ENCODE measurements at places on chromosomes 7 and 10.

GRCh38 chr7:26658389-26659084 lies 205.9 kb downstream of the SKAP2 start:
- no peak for DNase-seq

- no peak for DNase-seq
Observed at GRCh38 chr10:120328647-120329046, 128.4 kb upstream of the PLPP4 start.

DNA sequence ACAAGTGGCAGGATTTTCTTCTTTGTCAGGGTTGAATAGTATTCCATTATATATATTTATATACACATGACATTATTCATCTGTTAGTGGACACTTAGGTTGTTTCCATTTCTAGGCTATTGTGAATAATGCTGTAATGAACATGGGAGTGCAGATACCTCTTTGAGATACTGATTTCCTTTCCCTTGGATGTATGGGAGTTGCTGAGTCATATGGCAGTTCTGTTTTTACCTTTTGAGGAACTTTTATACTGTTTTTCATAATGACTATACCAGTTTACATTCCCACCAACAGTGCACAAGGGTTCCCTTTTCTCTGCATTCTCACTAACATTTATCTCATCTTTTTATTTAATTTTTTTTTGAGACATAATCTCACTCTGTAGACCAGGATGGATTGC lies 1.8 kb upstream of the CLCN1 start:
- DNase-seq: no peak

DNA sequence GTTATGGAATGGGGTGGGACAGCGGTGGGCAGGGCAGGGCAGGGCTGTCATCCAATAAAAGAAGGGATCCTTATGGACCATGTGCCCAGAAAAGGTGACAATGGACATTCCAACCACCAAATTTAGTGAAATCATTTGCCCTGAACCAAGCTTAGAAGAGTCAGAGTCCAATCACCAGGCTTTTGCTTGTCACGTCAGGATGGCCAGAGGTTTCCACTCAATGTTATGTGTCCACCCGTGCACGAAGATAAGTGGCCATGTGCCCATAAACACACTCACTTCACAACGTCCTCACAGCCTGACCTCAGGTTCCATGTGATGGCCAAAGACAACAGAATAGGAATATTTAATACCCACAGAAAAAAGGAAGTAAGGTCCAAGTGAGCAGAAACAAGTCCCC lies 36.6 kb upstream of the PLPP4 start:
- no peak for DNase-seq

DNA sequence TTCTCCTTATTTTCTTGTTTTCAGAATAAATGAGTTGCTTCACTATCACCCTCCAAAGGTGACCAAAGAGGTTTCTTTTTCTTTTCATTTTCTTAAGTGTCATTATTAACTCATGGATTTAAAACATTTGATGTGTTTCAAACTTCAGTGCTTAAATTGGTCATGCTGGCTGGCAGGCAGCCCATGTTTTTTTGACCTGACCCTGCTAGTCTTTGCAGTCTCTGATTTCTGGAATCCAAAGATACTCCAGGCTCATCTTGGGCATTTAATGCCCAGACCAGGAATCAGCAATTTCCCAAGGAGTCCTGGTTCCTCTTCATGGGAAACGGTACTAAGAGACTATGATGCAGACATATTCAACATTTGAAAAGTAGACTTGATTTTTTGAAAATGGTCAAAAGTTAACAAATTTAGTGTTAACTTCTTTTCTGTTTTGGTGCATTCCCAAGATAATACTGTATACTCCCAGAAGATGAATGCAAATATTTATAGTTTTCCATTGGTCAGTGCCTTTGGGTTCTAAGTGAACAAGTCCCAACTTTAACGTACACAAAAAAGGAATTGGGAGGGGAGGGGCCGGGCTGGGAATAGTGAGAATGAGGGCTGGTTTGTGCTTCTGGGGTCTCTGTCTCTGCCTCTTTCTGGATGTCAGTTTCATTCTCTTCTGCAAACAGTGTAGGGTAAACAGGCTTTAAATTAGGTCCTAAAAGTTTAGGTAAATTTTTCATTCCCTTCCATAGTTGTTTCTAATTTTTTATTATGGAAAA lies 19.8 kb downstream of the NUB1 start:
- DNase-seq: no peak

- no peak for DNase-seq
Observed at GRCh38 chr10:68237173-68237572, 5.3 kb upstream of the ATOH7 start.

GRCh38 chr7:158973941-158974785 lies 117.8 kb downstream of the DYNC2I1 start:
- no peak for DNase-seq

GRCh38 chr7:30880941-30881340 lies 30.7 kb upstream of the AQP1 start:
- no peak for DNase-seq
